ENCODE measurements at places on chromosomes 1 and 21.
A peak's percentile ranks its signal among the peaks of the same experiment; 100 is the strongest.

DNA sequence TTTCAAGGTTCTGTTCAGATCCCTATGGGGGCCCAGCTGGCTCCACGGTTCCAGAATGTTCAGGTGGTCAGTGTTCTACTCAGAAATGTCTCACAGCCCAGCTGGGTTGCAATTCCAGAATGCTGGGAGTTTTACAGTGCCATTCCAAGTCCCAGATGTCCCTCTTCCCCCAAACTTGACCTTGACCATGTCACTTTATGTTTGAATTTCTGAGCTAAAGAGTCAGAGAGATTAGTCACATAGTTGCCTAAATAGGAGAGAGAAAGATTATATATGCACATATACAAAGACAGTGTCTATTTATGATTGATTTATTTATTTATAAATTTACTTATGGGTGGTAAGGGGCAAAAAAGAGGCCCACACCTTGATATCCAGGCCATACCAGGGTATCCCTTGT lies 2.5 kb downstream of the GPR3 start:
- DNase-seq = no peak

GRCh38 chr1:57483954-57484353 lies 60.1 kb upstream of the DAB1 start:
- no peak for DNase-seq

DNA sequence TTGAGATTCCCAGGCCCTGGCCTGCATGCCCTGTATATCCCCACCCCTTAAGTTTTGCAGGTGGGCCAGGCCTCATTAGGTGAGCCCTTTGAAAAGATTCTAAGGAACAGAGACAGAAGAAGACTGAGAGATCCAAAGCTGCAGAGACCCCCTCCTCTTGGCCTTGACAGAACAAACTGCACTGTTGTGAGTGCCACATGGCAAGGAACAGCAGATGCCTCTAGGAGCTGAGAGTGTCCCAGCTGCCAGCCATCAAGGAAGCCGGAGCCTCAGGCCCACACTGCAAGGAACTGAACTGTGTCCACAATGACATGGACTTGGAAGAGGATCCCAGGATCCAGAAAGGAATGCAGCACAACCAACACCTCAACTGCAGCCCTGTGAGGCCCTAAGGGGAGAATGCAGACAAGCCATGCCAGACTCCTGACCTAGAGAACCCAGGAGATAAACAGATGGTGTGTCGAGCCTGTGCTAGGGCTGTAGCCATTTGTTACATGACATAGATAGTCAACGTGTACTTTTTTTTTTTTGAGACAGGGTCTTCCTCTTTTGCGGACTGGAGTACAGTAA lies 182.7 kb downstream of the AJAP1 start:
- no peak for DNase-seq

DNA sequence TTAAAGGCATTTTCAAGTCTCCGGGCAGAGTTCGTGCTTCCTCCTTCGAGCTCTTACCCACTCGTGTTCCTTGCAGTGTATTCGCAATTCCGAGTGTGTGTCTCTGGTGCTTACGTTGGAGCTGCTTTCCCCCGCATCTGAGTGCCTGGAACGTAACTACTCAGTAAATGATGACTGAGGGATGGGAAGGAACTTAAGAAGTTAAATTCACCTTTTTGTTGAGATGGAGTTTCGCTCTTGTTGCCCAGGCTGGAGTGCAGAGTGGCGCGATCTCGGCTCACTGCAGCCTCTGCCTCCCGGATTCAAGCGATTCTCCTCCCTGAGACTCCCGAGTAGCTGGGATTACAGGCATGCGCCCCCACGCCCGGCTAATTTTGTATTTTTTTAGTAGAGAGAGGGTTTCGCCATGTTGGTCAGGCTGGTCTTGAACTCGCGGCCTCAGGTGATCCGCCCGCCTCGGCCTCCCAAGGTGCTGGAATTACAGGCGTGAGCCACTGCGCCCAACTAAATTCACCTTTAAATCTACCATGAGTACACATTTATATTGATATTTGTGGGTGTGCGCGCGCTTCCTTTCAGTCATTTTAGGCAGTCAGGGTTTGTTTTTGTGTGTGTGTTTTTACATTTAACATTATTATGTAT lies 837 bp downstream of the NDUFS5 start:
- DNase-seq = peak; percentile 11

- DNase-seq = peak; percentile 28
Observed at GRCh38 chr21:34166468-34166867, 93.1 kb downstream of the MRPS6 start.

DNA sequence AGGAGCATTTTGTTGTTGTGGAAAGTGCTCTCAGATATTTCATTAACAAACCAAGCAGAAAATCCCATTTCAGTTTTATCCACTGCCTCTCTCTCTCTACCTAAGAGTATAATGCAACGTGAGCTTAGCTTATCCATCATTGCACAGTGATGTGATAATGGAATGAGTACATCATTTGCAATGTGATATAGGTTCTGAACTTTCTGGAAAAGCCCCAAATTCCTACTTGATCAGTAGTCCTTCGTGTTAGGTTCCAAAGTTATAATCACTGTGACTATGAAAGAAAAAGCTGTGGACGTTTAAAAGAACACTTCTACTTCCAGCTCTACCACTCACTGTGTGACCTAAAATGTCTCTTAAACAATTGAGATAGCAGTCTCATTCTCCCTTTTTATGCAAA lies 76.4 kb upstream of the PRMT6 start:
- DNase-seq = no peak

DNA sequence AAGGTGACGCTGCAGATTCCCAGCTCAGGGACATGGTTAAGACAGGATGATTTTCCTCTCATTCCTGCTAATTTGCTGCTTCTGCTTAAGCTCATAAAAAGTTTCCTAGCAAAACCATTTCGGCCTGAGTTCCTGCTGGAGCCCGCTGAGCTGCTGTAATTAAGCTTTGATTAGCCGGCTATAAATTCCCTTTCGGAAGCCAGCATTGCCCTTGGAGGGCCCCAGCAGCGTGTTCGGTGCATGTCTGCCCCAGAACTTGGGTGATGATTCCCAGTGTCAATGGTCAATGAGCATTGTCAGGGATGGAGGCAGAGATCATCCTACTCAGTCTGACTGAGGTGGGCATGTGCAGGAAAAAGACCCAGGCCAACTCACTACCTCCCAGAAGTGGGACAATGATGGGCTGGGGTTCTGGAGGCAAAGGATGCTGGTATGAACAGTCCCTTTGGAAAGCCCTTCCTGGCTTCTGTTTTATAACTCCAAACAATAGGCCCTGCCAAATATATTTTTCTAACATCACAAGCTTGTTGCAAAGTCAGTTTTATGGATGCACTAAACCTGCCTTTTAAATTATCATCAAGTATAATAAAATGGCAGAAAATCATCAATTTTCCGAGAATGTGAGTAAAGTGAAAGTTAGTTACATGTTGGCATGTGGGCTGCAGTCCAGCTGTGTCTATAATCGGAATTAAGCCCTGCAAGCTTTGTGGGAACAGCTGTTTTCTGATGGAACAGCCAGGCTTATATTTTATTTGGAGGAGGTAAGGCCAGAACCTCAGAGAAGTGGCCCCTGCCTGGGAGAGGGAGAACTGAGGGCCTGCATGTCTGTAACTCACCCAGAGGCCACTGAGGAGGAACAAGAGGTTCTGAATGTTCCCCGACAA lies 257.1 kb downstream of the GRIK3 start:
- DNase-seq = no peak

DNA sequence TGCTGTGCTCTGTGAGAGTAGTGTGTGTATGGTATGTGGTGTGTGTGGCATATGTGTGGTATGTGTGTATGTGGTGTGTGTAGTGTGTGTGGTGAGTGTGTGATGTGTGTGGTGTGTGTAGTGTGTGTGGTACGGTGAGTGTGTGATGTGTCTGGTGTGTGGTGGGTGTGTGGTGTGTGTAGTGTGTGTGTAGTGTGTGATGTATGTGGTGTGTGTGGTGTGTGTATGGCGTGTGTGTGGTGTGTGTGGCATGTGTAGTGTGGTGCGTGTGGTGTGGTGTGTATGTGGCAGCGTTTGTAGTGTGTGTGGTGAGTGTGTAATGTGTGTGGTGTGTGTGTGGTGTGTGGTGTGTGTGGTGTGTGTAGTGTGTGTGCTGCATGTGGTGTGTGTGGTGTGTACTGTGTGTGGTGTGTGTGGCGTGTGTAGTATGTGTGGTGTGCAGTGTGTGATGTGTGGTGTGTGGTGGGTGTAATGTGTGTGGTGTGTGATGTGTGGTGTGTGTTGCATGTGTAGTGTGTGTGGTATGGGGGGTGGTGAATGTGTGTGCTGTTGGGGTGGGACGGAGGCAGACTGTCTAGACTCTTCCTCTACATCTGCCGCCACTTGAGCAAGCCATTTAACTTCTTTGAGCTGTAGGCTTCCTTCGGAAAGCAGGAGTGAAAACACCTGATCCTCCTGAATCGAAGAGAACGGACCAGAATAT lies 33.5 kb downstream of the GPA33 start:
- DNase-seq = no peak

GRCh38 chr1:85453640-85454194 lies 11.2 kb downstream of the DDAH1 start:
- DNase-seq = no peak

- no peak for DNase-seq
Observed at GRCh38 chr1:204480515-204480914, 14.1 kb downstream of the PIK3C2B start.

DNA sequence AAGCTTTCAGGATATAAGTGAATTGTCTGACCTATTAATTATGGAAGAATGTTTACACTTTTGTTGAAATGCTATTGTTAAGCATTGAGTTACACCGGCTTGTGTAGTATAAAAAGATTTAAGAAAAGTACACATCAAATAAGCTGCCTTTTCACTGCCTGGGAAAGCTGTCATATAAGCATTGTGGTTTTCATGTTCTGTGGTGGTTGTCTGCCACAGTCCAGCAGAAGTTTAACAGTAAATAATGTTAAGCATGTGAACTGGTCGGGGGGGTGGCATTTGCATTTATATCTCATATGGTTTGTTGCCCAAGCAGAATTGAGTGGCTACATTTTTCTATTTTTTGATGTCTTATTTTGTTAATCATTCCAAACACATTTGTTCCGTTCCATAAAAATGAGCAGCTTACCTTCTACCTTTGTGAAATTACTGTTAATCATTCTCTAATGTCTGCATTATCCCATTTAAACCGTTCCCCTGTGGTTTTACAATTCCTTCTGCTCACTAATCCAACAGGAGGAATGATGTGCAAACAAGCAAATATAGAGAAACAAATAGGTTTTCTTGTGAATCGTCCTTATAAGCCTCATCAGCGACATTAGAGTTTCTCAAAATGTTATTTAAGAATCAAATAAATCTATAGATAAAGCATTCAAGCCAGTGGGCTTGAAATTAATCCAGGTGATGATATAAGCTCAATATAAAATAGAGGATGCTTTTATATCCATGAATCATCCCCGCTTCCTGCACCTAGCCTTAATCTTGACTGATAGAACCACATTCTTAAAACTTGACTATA lies 160.8 kb upstream of the SAMSN1 start:
- no peak for DNase-seq

DNA sequence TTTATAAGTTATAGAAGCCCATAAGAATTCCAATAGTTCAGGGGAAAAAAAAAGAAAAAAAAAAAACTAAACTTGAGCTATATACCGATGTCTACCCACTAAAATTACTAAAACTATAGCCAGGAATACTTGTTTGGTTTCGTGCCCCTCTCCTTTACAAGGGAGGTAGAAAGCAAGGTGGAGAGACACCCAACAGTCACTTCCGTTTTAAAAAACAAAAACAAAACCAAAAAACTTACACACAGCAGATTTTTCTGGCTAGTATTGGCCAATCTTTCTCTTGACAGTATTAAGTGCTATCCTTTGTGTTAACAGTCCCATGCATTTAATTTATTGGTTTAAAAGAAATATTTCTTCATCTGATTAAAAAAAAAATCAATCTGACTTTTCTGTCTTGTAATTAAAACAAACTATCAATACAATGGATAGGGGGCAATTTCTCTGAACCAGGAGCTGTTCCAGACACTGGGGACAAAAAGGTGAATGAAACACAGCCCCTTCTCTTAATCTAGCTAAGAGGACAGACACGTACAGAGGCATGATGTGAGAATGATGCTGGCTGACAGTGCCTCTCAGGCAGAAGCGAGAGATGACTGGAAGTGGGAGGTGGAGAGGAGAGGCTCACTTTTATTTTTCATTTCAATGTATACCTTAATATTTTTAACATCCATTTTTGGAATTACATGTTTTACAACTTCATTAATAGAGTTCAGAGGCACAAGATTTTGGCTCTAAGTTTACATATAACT lies 214.8 kb downstream of the RERE start:
- DNase-seq = peak; percentile 58

GRCh38 chr1:112506731-112507130 lies 2.0 kb upstream of the WNT2B start:
- DNase-seq = no peak

DNA sequence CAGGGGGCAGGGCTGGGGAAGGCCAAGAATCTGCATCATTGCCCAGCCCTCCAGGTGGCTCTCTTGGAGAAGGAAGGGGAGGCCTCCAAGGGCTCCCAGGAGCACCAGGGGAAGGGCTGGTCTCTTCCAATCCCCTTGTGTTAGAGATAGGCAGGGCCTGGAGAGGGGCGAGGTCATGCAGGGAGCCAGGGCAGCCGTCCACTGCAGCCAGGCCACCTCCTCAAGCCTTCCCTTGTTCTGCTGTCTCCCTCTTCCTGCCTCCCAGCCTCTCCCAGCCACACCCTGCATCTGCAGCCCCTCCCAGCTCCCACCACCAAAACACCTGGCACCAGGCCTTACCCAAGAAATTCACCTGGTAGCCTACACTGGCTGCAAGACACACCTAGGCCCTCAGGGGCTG lies 105.3 kb upstream of the IFFO2 start:
- DNase-seq = no peak

- no peak for DNase-seq
Observed at GRCh38 chr21:27021046-27021445, 54.2 kb upstream of the ADAMTS5 start.
